Panc1 (cell line): ENCODE measurements at places on chromosomes 6 and 20. TPM values are rescaled to one million over a fixed set of nuclear protein-coding genes. Genes with fewer than 3 reads are reported as not detected.

DNA sequence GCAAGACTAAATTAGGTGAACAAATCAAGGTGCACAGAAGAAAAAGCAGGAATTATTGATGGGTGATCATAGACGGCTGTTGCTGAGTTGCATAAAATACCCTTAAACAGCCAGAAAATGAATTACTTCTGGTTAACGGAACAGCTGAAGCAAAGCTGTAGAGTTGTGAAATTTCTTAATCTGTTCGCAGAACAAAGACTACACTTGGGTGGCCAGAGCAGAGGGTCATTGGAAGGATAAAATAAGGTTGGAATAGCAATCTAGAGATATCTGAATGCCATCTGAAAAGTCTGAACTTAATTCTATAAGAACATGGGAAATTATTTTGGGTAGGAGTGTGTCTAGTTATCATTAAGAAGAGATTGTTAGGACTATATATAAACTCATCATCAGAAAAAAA, 339.1 kb upstream of the RSPO3 start:
- H3K27me3 ChIP-seq = no peaks in the 10 kb centered on the region
- H3K4me1 ChIP-seq = no peaks in the 10 kb centered on the region
- no peaks in the 10 kb centered on the region for H3K36me3 ChIP-seq
- H3K27ac ChIP-seq = no peak overlapping the region
- H3K4me3 ChIP-seq = no peak overlapping the region

DNA sequence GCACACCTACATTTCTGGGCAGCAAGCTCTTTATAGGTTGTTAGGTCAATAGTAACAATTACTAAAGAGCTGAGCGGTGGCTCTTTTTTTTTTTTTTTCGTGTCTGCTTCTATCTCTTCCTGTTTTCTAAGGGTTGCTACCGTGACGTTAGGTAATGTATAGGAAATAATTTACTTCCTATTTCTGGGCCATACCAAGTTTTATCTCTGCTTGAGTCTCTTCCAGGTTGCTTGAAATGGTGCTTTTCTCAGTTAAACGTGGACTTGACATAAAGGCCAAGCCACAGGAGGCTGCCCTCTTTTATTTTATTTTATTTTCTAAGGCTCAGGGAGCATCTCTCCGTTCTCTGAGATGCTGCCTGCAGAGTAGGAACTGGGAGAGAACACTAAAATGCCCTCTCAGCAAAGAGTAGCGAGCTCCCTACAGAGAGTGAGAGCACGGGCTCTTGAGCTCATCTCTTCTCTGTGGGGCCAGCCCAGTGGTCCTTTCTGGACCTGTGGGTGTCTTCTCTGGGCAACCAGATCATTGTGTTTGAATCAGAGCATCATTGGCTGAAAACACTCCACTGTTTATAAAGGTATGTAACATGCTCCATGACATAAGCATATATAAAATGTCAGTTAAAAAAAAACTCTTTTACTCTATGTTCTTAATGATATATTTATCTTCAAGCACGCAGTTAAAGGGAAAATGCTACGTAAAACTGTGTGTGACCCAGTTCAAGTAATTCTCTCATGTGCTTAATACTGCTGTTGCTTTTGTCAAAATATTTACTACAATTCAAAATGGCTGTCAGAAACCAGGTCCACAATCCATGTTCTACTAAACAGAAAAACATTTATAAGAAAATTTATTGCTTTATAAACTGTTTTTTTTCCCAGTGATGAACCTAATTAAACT, at the start of gene ZNF831:
TSS of gene ZNF831 (plus strand) at position 191 of the 900 bp plus-strand sequence. CDS start 27,199 bp downstream, outside the sequence.
- H3K27me3 ChIP-seq = peaks cover 12% of the 10 kb centered on the region; the same call in 1 of the 2 replicates
- no peaks in the 10 kb centered on the region for H3K4me1 ChIP-seq
- H3K4me3 ChIP-seq = no peak within 1 kb of the TSS
- DNase-seq = no peak
- no peaks in the 10 kb centered on the region for H3K36me3 ChIP-seq
- H3K27ac ChIP-seq = no peak within 1 kb of the TSS

The SMLR1 gene
- total RNA-seq = 0.08 TPM

- no peak overlapping the region for H3K4me3 ChIP-seq
- H3K4me1 ChIP-seq = peaks cover 24% of the 10 kb centered on the region
- peak overlapping the region; percentile 57 for H3K27ac ChIP-seq
- no peaks in the 10 kb centered on the region for H3K27me3 ChIP-seq
Observed at GRCh38 chr6:41713650-41714291, 21.6 kb downstream of the TFEB start.

DNA sequence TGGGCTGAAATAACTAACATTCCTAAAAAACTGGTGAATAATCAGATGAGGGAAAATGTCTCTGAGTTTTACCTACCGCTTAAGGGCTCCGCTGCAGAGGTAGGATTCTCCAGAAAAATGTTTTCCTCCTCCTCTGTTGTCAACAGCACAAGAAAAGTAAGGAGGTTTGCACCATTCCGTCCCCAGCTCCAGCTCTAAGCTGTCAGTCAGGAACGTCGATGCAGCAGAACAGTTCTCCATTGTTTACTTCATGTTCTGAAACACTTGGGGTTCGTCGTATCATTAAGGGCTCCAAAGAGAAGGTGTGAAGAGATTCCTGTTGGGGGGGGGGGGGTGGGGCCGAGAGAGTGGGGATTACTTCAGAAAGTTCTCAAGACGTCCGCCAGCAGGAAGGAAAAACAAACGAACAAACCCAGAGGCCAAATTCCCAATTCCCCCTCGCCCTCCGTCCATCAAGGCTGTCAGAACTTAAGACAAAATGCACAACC, 734 bp downstream of the MMS22L start:
- peaks cover 10% of the 10 kb centered on the region; the same call in 1 of the 2 replicates for H3K4me1 ChIP-seq
- no peaks in the 10 kb centered on the region for H3K27me3 ChIP-seq
- peak overlapping the region; percentile 89 for H3K27ac ChIP-seq
- no peak for DNase-seq
- H3K4me3 ChIP-seq = peak overlapping the region; percentile 90

The METTL24 gene
- total RNA-seq = not detected

DNA sequence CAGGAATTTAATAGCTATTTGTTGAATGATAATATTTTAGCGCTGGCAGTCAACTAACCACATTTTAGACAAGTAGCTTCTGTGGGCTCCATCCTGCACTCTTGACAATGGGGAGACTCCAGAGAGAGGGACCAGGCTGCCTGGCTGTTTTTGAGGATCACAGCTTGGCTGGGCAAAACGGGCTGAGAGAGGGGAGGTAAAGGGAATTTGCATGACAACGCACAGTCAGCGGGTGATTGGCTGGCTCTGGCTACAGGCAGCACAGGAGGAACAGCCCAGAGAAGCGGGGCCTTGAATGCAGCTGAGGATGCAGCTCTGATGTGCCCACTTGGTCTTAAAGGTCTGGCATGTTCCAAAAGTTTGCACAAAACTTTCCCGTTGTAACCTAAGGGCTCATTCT, 41.2 kb downstream of the LRFN2 start:
- H3K27me3 ChIP-seq = peaks cover 5% of the 10 kb centered on the region
- H3K36me3 ChIP-seq = no peaks in the 10 kb centered on the region
- DNase-seq = no peak
- H3K27ac ChIP-seq = no peak overlapping the region
- no peaks in the 10 kb centered on the region for H3K4me1 ChIP-seq

The NOX3 gene
- not detected for total RNA-seq

The TBXT gene
- total RNA-seq = not detected

DNA sequence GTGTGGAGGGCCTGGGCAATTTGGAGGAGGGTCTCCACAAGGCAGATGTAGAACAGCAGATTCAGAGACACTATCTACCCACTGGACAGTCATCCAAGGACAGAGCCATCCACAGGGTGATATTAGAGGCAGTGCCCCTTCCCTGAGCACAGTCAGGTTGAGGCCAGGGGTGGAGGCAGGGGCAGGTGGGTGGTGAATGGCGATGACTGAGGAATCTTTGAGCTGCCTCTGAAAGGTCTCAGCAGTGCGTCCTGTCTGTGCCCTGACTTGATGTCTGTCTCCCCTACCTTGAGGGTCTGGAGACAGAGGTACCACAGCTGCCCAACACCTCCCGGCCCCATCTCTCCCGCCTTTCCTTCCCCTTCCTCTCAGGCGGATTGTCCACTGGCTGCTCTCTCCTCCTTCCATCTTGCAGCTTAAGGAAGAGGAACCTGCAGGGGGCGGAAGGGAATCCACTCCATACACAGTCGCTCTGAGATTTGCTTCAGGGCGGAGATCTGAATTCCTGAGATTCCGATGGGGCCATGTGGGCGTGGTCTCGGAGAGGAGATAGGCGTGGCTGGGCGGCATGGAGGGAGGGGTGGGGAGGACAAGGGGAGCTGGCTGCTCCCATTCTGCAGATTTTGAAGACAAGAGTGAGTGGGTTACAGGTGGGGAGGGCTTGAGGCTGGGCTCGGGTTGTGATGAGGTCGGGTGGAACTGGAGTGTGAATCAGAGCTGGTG, 1.7 kb downstream of the MUCL3 start:
- H3K36me3 ChIP-seq = no peaks in the 10 kb centered on the region
- no peak overlapping the region for H3K27ac ChIP-seq
- DNase-seq = peak; percentile 39
- peaks cover 8% of the 10 kb centered on the region; the same call in 1 of the 2 replicates for H3K4me1 ChIP-seq

DNA sequence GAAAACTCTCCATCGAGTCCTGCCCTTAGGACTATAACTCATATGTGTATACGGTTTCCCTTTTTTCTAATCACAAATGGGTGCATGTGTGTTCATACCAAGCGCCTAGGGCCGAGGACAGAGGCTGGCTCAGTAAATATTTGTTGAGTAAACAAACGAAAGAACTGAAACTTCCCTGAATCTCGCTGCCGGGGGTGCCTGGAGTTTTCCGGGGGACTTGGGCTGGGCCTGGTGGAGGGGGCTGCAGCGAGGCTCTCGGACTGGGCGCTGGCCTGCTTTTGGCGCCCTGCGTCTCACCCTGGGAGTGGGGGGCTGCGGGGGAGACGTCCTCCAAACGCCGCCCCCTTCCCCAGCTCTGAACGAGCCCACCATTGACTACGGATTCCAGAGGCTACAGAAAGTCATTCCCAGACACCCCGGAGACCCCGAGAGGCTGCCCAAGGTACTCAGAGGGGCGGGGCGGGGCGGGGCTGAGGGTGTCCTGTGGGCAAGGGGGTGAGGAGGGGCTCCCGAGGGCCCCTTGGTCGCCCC, 49.0 kb downstream of the CPXM1 start:
- no peaks in the 10 kb centered on the region for H3K36me3 ChIP-seq
- peak overlapping the region; percentile 29 for H3K4me3 ChIP-seq
- H3K4me1 ChIP-seq = peaks cover 11% of the 10 kb centered on the region
- no peak overlapping the region for H3K27ac ChIP-seq

DNA sequence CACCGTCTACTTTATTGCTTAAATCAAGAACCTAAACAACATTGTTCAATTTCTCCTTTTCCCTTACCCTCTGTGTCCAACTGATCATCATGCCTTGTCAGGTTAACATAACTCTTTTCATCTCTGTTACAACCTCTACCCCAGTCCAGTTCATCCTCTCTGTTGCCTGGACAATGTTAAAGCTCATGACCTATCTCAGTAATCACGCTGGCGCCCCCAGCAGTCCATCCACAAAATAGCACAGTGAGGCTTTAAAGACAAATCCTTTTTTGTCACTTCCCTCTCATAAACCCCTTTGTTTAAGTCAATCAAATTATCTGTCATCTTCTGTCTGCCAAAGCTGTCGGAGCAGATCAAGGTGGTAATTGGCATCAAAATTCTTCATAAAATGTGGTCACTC, 140.1 kb downstream of the QKI start:
- no peaks in the 10 kb centered on the region for H3K27me3 ChIP-seq
- DNase-seq = no peak
- H3K36me3 ChIP-seq = no peaks in the 10 kb centered on the region
- no peaks in the 10 kb centered on the region for H3K4me1 ChIP-seq
- no peak overlapping the region for H3K27ac ChIP-seq
- no peak overlapping the region for H3K4me3 ChIP-seq

GRCh38 chr6:41602864-41603608, 35.2 kb upstream of the MDFI start:
- peak overlapping the region; percentile 12; the same call in 1 of the 2 replicates for H3K27ac ChIP-seq
- H3K27me3 ChIP-seq = no peaks in the 10 kb centered on the region
- peaks cover 10% of the 10 kb centered on the region for H3K4me1 ChIP-seq

The HCK gene
- 0.98 TPM for total RNA-seq

- H3K4me1 ChIP-seq = no peaks in the 10 kb centered on the region
- no peak for DNase-seq
- H3K4me3 ChIP-seq = no peak overlapping the region
- no peaks in the 10 kb centered on the region for H3K27me3 ChIP-seq
Observed at GRCh38 chr6:54899442-54899841, 52.9 kb downstream of the FAM83B start.

- H3K27me3 ChIP-seq = no peaks in the 10 kb centered on the region
- no peaks in the 10 kb centered on the region for H3K36me3 ChIP-seq
- H3K4me3 ChIP-seq = no peak overlapping the region
- peaks cover 11% of the 10 kb centered on the region for H3K4me1 ChIP-seq
- DNase-seq = no peak
Observed at GRCh38 chr20:51488331-51488730, 54.2 kb downstream of the NFATC2 start.

DNA sequence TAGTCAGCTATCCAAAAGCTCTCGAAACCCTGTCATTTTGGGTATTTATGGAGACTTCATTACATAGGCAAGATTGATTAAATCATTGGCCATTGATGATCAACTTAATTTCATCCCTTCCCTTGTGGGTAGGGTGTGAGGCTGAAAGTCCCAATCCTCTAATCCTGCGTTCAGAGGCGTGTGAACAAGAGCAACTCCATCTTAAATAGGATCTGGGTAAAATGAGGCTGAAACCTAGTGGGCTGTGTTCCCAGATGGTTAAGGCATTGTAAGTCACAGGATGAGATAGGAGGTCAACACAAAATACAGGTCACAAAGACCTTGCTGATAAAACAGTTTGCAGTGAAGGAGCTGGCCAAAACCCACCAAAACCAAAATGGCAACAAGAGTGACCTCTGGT, 641.7 kb upstream of the GJE1 start:
- no peaks in the 10 kb centered on the region for H3K36me3 ChIP-seq
- no peaks in the 10 kb centered on the region for H3K27me3 ChIP-seq
- no peaks in the 10 kb centered on the region; the same call in 1 of the 2 replicates for H3K4me1 ChIP-seq
- no peak overlapping the region for H3K4me3 ChIP-seq
- no peak overlapping the region for H3K27ac ChIP-seq

The PHF3 gene
- total RNA-seq = 40.0 TPM

GRCh38 chr6:5850848-5851255, 155.9 kb downstream of the NRN1 start:
- no peaks in the 10 kb centered on the region for H3K4me1 ChIP-seq
- no peak overlapping the region for H3K27ac ChIP-seq
- peaks cover 13% of the 10 kb centered on the region for H3K27me3 ChIP-seq
- no peak overlapping the region for H3K4me3 ChIP-seq

The FLRT3 gene
- 0.67 TPM for total RNA-seq

The BCAS4 gene
- total RNA-seq = 34.8 TPM

DNA sequence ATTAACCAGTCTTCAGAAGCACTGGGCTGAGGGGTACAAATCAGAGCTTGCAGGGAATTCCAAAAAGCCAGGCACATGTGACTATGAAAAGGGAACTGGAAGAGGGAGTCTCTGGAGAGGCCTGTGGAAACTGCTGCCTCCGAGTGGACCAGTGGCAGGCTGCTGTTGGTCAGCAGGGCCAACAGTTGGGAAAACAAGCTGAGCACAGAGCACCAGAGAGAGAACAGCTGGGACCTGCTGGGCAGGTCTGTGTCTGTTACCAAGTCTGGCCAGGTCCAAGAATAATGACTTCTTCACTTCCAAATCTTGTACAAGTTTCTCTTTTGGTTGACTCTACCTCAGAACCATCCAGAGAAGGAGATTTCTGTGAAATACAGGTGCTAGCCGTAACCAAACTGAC, 81.4 kb downstream of the LIN28B start:
- no peak overlapping the region for H3K4me3 ChIP-seq
- no peaks in the 10 kb centered on the region for H3K4me1 ChIP-seq
- DNase-seq = no peak
- H3K27me3 ChIP-seq = no peaks in the 10 kb centered on the region

- no peak overlapping the region for H3K27ac ChIP-seq
- peaks cover 19% of the 10 kb centered on the region for H3K4me1 ChIP-seq
- no peaks in the 10 kb centered on the region for H3K27me3 ChIP-seq
Observed at GRCh38 chr6:43493230-43493629, 15.9 kb downstream of the TJAP1 start.

The SALL4 gene
- 1.6 TPM for total RNA-seq

The HSP90AB1 gene
- total RNA-seq = 1,253 TPM
